Stimulated activated CD4-positive, alpha-beta T cell treated with anti-CD3 and anti-CD28 coated beads, Interleukin-15, amount 100 ng/mL, for 24 hours (primary cell): ENCODE measurements at places on chromosomes 5 and 9.

DNA sequence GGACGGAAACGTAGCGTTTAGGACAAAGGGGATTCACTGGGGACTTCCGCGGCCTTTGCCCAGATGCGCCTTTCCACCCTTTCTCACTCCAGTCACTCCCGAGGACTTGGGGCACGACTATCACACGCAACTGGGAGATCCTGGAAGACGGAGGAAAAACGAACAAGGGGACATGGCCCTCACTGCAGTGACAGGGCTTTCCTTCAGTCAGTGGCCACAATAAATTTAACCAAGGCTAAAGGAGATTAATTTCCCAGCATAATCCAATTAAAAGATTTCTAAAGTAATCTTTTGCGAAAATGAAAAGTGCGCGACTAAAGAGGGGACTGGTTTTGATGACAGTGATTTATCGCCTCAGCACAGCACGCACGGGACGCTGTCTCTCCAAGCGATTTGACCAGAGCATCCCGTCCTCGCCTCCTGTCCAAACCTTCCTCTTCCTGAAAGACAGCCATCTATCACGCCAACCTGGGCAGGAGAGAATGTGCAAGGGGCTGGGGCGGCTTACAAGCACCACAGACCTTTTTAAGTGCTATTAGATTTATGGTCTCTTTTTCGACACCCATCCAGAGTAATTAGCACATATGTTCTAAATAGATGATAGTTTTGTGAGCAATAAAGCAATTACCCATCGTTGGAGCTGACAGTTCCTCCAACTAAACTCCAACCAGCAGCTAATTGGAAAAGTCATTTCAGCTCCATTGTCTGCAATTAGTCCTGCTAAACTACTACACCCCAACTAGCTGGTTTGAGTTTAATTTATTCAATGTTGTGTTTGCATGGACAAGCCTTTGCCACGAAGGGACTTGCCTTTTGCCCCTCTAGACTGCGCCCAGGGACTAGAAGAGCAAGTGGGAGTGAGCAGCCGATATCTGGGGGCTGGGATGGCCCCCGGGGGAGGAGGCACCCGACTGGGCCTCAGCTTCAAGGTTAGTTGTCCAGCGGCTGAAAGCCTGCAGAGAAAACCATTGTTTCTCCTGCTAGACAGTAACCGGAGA is 7.4 kb downstream of the NR2F1-AS1 start:
- no peak for DNase-seq

DNA sequence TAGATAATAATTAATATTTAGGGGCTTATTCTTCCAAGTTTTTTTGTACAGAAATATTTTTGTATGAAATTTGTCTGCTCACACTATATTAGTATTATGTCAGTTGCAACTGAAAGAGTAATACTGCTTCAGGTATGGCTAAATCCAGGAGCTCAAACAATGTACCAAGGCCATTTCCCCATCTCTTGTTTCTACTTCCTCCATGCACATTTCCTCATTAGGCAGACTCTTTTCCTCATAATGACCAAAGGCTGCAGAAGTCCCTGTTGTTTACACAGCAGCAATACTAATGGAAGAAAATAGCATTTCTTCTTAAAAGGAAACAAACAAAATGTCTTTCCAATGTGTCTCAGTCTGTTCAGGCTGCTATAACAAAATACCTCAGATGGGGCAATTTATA is 9.2 kb upstream of the OTULINL start:
- DNase-seq: no peak

DNA sequence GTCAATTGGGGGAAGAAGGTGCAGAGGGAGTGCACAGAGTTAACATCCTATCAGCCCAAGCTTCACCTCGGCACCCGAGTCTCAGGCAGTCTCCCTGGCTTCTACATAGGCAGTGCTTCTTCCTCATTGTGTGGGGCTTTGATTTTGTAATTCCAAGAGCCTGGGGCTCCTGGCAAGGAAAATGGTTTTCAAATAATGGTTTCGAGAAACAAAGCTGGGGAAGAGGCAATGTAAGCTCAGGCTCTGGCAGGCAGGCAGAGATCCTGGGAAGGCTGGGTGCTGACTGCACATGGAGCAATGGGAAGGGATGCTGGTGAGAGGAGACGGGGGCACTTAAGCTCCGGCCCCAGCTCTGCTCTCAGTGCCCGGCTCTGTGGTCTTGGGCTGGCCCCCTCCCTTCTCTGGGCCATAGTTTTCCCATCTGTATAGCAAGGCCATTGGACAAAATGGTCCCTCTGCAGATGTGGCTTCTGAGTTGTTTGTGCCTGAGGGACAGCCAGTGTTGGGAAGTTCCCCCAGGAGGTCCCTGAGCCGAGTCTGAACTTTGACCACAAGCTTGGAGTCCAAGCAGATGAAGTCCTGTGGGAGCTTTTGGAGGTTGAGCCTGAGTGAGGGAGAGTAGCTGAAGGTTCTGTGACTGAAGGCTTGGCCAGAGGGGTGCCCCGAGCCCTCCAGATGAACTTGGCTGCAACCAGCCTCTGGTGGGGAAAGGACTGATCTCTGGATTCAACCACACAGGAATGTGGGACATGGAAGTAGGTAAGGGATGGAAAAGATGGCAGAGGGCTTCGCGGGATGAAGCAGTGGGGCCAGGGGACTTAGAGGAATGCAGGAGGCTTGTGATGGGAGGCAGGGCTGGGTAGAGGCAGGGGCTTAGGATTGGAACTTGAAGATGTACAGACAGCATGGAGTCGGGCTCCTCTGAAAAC is 28.5 kb upstream of the IL17B start:
- DNase-seq: no peak

- DNase-seq: no peak
Measured at GRCh38 chr5:65907135-65907534, 19.2 kb upstream of the ERBIN start.

DNA sequence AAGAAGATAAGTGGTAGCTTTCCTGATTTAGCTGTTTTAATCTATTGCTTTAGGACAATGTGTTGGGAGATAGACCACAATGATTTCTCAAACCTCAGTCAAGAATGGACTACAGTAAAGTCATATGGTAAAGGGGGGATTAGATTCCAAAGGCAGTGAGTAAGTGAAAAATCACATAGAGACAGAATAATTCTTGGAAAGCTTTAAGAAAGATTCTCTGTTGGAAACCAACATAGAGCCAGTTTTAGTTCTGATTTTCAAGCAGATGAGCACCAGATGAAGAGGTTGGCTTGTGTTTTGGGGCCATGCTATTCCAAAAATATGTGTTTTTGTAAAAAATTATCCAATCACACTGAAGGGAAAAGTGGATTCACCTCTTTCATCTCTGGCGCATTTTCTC is 256.8 kb upstream of the RPS23 start:
- DNase-seq: no peak

DNA sequence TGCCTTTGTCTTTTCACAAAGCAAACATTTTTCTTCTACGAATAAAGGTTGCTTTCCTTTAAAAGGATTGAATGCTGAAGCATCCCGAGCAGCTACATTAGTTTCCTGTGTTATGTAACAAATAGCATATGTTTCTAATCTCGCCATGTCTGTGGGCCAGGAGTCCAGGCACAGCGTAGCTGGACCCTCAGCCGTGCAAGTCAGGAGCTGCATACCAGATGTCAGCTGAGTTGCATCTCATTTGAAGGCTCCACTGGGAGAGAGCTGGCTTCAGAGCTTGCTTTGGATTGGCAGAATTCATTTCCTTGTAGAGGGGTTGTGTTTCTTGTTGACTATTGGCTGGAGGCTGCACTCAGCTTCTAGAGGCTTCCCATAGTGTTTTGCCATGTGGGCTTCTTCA is 16.0 kb upstream of the GOLPH3 start:
- no peak for DNase-seq

DNA sequence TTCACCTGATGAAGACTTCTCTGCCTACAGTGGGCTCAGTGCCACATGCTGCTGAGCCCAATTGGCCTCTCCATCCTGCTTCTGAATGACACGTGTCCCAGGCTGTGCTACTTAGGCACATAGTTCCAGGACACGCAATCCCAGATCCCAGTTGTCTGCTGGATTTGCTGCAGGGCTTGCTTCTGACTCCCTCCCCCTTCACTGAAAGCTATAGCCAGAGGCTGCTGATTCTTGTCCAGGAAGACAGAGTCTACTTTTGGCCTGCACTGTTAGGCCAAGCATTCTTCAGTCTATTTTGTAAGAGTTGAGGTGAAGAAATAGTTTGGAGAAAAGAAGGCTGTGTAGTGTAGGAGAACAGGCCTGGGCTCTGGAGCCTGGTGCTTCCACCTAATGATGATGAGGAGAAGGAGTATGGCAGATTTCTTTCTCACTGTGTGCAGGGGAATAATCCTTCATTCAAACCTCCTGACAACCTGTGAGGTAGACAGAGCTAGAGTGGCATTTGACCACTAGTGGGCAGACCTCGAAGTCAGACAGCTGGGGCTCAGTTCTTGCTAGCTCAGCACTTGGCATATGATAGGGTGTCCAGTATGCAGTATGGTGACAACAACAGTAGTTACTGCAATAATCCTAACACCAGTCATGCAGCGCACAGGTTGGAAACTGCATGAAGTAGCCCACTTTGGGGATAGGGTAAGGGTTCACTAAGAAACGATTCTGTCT is 19.5 kb upstream of the ASPN start:
- DNase-seq: peak; percentile 21

GRCh38 chr9:129204840-129205239 is 26.8 kb upstream of the IER5L start:
- no peak for DNase-seq

- no peak for DNase-seq
Measured at GRCh38 chr5:141654298-141654697, 3.1 kb upstream of the FCHSD1 start.

DNA sequence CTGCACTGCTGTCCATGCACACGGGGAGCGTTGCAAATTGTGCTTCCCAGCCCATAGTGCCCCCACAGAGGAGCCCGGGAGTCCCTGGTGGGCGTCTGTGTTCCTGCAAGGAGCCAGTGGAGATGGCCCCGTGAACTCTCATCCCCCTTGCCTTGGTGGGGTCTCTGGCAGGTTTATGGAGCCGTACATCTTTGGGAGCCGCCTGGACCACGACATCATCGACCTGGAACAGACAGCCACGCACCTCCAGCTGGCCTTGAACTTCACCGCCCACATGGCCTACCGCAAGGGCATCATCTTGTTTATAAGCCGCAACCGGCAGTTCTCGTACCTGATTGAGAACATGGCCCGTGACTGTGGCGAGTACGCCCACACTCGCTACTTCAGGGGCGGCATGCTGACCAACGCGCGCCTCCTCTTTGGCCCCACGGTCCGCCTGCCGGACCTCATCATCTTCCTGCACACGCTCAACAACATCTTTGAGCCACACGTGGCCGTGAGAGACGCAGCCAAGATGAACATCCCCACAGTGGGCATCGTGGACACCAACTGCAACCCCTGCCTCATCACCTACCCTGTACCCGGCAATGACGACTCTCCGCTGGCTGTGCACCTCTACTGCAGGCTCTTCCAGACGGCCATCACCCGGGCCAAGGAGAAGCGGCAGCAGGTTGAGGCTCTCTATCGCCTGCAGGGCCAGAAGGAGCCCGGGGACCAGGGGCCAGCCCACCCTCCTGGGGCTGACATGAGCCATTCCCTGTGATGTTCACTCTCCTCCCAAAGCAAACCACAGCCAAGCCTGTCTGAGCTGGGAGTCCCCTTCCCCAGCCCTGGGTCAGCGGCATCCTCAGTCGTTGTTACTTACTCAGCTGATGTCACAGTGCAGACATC is 3.1 kb downstream of the MRPS2 start:
- no peak for DNase-seq

DNA sequence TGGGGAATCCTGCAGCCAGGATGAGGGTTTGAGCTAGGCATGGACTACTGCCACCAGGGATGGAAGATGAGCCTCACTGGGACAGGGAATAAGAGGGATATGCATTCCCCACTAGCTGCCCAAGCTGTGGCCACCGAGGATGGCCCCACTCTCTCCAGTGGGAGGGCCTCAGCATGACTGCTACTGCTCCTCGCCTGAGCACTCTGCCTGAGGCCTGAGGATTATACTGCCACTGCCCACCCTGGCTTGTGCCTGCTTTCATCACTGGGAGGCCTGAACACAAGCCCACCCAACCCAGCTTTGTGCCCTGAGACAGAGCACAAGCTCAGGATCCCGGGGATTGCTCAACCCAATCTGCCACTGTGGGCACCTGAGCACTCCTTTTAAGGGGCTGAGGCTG is 425.6 kb downstream of the RASEF start:
- no peak for DNase-seq

GRCh38 chr5:135833961-135834638 is 363 bp upstream of the SLC25A48 start:
- DNase-seq: no peak

DNA sequence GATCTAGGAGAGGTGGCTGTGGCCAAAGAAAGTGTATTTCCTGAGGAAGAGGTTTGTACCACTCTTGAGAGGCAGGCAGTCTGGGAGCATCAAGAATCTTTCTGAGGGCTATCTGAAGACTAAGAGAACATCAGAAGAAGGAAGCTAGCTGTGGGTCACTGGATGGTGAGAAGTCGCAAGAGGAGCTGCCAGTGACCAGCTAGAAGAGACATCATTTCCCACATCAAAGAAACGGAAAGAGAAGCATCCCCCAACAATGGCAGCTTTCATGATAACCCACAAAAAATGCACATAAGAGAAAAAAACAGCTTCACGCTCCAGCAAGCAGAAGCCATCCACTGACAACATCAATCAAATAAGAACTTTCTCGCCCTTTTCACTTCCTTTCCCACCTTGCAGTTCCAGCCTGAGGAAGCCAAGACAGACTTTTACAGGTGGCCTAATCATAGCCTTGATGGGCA is 25.0 kb upstream of the CEP78 start:
- no peak for DNase-seq

- no peak for DNase-seq
Measured at GRCh38 chr5:177302354-177303110, 987 bp downstream of the RAB24 start.
